ENCODE measurements at places on chromosomes 3 and 15.
A peak's percentile ranks its signal among the peaks of the same experiment; 100 is the strongest.

GRCh38 chr3:144502402-144502801 is 530.8 kb downstream of the DIPK2A start:
- DNase-seq = no peak

DNA sequence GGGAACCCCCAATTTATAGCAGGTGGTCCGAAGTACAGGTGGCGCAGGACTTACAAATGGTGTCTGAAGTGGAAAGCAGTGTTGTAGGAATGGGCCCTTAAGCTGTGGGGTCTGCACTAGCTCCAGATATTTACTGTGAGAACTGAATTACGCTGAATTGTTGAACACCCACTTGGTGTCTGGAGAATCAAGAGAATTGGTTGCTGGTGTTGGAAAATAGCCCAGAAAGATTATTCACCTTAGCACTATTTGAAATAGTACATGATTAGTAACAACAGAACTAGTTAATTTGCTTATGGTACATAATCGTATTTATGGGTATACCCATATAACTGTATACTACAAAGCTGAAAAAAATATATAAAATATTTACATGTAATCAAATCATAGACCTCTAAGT is 64.8 kb downstream of the ADAM10 start:
- no peak for DNase-seq

DNA sequence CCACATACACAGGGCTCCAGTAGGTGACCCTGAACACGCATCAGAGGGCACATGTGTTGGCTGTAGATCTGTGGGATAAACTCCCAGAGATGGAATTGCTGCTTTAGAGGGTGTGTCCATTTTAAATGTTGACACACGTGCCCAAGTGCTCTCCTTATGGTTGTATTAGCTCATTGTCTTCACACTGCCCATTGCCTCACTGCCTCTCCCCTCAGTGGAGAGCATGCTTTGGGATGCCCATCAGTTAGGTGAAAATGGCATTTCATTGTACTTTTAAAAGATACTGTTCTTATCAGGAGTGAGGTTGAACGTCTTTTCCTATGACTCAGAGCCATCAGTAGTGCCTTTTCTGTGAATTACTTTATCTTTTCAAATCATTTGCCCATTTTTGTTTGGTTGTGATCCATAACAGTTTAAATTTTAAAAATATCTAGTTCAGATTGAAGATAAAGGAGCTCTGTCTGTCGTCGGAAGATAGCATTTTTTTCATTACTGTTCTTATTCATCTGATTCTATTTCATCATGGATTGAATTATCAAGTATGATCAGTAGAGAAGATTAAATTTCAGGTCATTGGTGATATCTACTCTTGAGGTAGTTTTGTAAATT is 120.7 kb downstream of the CHDH start:
- DNase-seq = no peak

- DNase-seq = peak; percentile 51
Observed at GRCh38 chr3:94525043-94525442, 462.2 kb downstream of the NSUN3 start.

- DNase-seq = no peak
Observed at GRCh38 chr3:27716309-27716708, 5.8 kb downstream of the EOMES start.

All from Caco-2 (cell line).